Activated CD4-positive, alpha-beta T cell treated with anti-CD3 and anti-CD28 coated beads, Interleukin-2, Interleukin-4, amounts not matched to agents 100 ng/mL and 50 ng/mL, durations not matched to agents 16 hours and 8 hours (primary cell): ENCODE measurements at places on chromosomes 4 and X.
A peak's percentile ranks its signal among the peaks of the same experiment; 100 is the strongest.

DNA sequence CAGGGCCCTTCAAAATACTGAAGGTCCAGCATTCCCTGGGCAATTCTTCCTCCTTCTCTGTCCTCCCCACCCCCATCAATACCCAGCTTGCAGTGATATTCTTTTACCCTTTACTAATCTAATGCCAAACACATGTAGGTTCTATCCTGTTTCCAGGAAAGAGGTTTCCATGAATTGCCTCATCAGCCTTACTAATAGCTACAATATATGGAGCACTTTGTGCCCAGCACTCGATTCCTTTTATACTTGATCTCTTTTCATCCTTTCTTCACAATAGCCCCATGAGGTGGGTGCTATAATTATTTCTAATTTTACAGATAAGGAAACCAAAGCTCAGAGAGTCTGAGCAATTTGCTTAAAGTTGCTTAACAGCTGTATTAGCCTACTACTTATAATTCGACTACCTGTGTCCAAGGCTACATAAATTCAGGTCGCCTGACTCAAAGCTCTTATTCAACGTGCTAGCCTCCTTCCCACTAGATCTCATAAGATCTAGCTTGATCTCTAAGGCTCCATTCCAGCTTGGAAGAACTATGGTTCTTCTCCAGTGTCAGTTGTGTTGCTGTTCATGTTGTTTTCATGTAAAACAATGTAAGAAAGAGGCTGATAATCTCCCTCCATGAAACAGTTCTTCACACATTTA, 229.6 kb upstream of the PGRMC2 start:
- DNase-seq, result no peak

- no peak for DNase-seq
Measured at GRCh38 chr4:106627051-106627450, 258.5 kb upstream of the GIMD1 start.

DNA sequence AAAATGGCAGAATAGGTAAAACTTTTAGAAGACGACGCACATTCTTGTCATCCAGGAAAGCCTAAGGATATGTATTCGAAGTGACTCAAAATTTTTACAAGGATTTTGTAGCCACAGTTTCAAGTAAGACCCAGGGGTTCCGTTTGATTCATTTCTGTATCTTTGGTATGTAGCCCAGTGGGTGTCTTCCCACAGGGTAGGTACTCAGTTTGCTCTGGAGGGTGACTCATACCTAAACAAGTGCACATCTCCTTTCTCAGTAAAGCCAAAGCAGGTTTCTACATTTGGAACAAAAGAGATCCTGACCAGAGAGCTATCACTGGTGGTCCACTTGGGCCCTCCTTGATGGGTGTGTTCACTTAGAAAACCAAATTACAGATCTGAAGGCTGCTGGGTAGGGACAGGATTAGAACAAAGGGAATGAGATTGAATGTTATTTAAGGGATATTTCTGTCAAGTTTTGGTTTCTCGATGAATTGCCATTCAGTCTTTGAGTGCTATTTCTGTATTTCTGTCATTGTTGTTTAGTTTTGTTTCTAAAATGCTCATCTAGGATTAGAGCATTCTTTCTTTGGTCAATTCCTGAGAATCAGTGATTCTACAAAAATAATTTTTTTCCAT, 56.1 kb downstream of the PLS3 start:
- peak; percentile 74 for DNase-seq

GRCh38 chrX:133645256-133645655, 230.0 kb upstream of the GPC4 start:
- no peak for DNase-seq

- no peak for DNase-seq
Measured at GRCh38 chr4:151359576-151359975, 34.2 kb upstream of the SH3D19 start.

DNA sequence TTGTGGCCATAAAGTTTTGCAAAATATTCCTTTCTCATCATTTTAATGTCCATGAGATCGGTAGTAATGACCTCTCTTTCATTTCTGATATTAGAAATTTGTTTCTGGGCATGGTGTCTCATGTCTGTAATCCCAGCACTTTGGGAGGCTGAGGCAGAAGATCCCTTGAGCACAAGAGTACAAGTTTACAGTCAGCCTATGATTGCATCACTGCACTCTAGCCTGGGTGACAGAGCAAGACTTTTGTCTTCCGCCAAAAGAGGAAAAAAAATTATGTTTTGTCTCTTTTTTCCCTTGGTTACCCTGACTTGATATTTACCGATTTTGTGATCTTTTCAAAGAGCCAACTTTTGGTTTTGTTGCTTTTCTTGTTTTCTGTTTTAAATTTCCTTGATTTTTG, 10.8 kb upstream of the NKAP start:
- DNase-seq, result no peak

- DNase-seq, result no peak
Measured at GRCh38 chr4:94889946-94890345, 132.2 kb downstream of the BMPR1B start.

DNA sequence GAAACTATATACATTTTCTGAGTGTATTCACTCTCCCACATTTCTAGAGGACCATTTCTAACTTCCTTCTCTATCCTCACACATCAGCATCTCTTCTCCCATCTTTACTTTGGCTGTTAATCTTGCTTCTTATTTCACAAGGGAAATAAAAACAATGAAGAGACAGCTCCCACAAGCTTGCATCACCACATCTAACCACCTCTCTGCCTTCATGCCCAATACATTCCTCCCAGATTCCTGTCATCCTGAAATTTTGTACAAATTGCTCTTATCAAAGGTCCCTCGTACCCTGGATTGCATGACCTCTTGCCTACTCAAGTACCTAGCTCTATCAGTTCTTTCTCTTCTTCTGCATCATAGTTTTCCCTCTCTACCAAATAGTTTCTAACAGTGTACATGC, 215.2 kb downstream of the ANTXR2 start:
- DNase-seq, result no peak

DNA sequence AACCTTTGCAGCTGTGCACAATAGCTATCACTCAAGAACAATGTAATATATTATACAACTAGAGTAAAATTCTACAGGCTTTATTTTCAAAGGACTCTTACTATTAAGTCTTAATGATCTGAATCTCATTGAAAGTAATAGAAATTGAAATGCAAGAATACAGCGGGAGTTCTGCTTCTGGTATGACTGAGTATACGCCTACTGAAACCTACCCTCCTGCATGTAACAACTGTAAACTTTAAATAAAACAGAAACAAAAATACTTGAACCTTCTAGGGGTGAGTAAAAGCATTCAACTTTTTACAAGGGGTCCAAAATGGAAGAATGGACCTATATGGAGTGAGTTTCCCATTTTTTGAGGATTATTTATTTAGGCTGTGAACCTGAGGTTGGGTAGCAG, 13.5 kb downstream of the DCHS2 start:
- no peak for DNase-seq

GRCh38 chr4:174422893-174423256, 99.4 kb downstream of the HPGD start:
- no peak for DNase-seq

DNA sequence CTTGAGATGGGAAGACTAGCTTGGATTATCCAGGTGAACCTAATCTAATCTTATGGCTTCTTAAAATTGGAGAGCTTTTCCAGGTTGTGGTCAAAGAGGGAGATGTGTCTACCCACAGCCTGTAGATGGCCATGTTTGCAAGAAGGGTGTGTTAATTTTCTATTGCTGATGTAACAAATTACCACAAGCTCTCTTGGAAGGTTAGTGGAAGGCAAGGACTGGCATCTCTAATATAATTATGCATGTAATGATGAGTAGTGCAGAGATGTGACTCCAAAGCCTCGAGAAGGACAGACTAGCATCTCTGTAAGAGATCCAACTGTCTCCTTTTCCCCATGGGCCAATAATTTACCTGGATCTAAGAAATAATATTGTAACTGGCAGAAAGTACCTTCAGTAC, 3.2 kb upstream of the ADH1B start:
- DNase-seq, result no peak

GRCh38 chrX:72142094-72142793, 10.5 kb upstream of the RTL5 start:
- no peak for DNase-seq

- DNase-seq, result no peak
Measured at GRCh38 chr4:96703265-96703664, 863.4 kb downstream of the PDHA2 start.

DNA sequence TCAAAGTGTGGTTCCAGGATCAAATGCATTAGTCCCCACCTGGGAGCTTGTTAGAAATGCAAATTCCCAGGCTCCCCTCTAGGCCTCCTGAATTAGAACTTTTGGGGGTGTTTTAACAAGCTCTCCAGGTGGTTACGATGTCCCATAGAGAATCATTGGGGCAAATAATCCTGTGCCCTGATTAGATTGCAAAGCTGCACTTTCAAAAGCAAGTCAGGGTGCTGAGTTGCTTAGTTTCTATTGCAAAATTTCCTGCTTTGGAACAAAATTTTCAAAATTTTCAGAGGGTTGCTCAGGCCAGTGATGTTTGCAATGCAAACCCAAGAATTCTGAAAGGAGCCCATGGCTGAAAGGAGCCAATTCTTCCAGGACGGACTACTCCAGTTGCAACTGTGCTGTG, 71.0 kb downstream of the MGST2 start:
- no peak for DNase-seq

DNA sequence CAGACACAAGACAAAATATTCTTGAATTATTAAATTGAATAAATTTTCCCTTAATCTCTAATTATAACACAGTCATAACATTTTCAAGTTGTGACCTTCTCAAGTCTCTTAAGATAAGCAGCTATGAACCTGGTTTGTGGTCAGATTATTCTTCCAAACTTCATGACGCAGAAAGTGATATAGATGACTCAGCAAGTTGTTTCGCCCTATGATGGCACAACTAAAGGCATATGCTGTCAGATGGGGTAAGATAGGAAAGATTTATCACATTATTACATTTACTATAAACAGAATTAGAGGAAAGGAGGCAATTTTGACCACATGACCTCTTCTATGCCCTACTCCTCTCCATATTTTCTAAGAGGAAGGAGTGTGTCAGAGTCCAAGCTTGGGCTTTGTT, 4.6 kb upstream of the DCAF12L2 start:
- no peak for DNase-seq

DNA sequence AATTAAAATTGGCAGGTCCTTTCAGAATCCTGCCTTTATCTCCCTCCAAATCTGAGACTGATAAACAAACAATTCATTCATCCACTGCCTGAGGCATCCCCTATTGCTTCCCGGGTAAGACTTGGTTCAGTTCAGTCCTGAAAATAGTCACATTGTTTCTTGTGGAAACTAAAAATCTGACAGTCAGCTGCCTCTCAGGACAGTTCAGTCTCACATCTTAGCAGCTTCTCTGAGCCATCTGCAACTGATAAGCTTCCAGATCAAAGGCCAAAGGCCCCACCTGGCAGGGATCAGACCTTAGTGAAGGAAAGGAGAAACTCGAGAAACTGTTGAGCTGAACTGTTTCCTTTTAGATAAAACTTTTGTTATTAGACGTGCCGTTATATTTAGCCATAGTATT, 264.5 kb downstream of the IL15 start:
- no peak for DNase-seq

GRCh38 chr4:147785129-147785528, 53.2 kb downstream of the ARHGAP10 start:
- no peak for DNase-seq

DNA sequence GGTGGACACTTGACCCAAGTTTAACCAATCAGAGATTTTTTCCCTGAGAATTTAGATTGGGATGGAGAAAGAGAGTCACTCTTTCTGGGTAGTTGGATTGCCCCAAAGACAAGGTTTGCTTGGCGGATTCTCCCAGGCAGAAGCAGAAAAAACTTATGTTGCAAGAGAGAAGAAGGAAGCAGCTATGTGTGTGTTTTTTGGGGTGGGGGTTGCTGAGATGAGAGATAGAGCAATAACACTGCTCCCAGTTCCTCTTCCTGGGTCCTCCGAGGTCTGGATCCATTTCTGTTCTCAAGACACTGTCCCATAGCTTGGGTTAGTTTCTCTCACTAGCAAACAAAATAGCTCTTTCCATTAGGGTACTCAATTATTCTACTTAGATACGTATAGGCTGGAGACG, 222.1 kb downstream of the STIM2 start:
- no peak for DNase-seq

DNA sequence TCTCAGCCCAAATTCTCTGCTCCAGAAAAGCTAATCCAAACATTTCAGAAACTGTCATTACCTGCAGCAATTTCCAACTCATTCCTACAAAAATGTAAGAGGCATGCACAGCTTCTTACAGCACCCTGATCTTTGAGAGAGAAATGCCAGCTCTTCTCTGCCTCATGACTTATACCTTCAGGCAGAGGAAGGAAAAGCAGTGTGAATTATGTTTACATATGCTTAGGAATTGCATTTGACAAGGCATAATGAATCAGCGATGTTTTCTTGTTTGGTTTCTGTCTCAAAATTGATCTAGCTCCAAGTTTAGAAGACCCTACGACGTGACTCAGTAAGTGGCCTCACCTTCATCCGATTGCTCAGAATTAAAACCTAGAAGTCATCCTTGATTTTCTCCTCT, 21.8 kb upstream of the AGA start:
- DNase-seq, result no peak

- DNase-seq, result no peak
Measured at GRCh38 chr4:141233673-141234072, 13.0 kb downstream of the ZNF330 start.

DNA sequence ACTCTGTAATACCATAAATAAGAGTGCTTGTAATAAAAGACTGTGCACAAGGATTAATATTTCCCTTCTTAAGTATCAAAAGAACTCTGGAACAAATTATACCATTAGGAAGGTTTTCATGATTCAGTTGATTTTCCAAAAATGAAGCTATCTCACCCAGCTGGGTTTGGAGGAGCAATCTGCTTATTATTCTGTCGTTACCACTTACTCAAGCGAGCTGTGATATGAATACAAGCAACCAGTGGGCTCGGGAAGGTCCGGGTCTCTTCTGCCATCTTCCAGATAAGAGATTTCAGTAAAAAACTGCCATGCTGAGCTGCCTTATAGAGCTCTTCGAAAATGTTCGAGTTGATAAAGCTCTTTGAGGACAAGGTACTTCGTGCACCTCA, 15.3 kb downstream of the SMIM20 start:
- no peak for DNase-seq

DNA sequence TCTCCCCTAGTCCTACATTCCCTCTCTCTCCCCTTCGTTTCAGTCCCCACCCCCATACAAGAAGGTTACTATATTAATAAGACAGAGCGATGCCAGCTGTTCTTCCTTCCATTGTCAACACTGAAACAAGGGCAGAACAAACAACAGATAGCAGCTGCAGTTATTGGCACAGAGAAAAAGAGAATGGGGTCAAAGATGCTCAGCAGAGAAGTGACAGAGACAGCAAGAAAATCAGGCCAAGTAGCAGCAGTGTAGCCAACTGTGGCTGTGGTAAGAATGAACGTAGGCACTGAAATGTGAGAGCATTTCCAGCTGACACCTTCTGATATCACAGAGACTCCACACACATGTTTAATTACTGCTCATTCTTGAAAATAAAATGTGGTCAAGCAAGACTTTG, 641.8 kb downstream of the FSTL5 start:
- DNase-seq, result no peak

- DNase-seq, result no peak
Measured at GRCh38 chr4:76952071-76952470, 2.5 kb downstream of the SEPTIN11 start.

- DNase-seq, result no peak
Measured at GRCh38 chr4:138512756-138513155, 270.6 kb upstream of the SLC7A11 start.

- no peak for DNase-seq
Measured at GRCh38 chr4:170705907-170706306, 616.2 kb upstream of the AADAT start.

- no peak for DNase-seq
Measured at GRCh38 chr4:67928546-67928945, 34.7 kb downstream of the TMPRSS11A start.
